ENCODE measurements at places on chromosomes 13 and 19.
A peak's percentile ranks its signal among the peaks of the same experiment; 100 is the strongest.

GRCh38 chr13:100363874-100364273 is 224.7 kb downstream of the GGACT start:
- DNase-seq, result no peak

DNA sequence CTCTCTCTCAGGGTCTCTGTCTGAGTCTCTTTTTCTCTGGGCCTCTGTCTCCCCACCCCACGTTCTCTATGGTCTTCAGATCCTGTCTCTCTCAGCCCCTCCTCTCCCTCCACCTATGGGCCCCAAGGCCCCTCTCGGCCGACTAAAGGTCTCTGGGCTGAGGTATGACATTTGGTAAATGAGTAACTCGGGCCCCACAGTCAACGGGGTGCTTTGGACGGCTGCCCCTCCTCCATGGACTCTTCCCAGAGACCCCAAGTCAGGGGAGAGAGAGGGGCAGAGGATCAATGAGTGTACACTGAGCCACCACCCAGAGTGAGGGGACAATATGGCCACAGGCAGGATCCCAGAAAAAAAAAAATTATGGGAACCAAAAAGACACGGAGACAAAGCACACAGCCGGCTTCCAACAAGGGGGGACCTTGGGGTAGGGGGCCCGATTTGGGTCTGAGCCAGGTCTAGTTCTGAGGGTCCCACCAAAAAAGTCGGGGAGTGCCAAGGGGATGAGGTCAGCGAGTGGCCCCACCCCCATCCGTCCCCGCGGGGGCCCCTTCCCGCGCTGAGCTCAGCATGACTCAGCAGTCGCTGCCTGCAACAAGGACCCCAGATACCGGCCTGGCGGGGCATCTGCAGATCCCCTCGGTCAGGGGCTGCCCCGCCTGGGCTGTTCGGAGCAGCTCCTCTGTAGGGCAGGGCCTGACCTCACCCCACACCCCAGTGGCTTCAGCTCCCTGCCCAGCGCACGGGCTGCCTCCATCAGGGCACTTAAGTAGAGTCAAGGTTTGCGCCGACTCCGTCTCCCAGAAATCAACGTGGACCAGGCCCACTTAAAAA is 1.5 kb upstream of the FTL start:
- peak; percentile 44 for DNase-seq

DNA sequence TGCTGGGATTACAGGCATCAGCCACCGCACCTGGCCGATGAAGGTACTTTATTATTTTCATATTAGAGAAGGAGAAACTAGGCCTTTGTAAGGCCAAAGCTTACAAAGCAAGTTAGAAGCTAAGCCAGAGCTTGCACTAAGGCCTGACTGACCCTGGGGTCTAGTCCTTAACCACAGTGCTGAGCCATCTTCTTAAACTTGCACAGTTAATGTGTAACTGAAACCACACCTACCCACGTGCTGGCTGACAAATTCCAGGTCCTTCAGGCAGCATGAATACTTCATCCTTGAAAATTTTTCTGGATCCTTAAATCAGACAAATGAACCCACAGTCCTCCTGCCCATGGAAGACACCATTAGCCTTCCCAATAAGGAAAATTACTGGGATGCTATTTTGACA is 880.6 kb downstream of the UQCRFS1 start:
- no peak for DNase-seq

DNA sequence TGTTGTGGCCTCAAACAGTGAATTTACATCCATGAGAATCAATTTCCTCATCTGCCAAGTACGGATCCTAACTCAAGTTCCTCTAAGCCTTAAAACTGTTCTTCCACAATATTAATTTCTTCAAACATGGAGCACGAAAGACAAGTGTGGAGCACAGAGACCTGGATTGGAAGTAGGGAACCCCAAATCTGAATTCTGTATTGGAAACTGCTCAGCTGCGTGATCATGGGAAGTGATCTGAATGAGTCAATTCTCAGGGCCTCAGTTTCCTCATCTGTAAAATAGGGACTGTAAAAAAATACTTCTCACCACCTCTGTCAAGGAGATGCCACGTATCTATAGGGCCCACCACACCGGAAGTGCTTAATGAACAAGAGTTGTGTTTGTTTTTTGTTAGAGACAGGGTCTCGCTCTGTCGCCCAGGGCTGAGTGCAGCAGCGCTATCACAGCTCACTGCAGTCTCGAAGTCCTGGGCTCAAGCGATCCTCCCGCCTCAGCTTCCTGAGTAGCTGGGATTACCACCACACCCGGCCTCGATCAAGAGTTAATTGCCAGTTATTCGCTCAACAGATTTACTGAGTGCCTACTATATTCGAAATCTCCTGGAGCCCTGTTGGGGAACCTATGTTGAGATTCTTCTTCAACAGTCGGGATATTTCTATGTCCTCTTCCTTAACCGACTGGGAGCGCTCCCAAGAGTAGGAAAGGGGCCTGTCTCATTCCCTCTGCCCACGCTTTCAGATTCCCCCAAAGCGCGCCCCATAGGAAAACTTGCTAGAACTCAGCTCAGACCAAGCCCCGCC is 1.6 kb downstream of the SERTAD3 start:
- DNase-seq, result no peak

DNA sequence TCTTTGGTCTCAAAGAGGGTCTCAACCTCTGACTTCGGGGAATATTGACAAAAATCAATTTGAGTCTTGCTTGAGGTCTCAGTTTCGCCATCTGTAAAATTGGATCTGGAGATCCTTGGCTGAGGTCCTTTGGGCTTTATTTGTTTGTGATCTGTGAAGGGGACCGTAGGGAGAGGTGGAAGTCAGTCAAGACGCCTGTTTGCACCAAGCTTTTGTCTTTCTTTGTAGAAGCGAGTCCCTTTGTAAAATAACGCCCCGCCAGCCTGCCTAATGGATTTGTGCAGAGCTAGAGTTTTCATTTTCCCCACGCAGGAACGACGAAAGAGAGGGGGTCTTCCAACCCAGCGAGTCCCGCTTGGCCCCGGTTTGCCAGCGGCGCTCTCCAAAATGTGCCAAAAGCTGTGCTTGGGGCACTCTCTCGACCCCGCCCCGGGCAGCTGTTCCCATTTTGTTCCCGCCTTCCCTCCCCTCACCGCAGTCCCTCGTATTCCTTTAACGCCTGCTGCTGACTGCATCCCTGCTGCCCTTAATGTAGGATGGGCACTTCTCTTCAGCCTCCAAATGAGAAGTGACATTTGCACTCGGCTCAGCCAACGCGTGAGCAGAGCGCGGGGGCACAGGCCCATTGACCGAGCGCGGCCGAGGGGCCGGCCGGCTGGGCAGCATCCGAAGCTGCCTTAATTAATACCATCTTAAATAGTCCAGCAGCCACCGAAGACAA is 13.0 kb downstream of the ZIC5 start:
- DNase-seq, result no peak

DNA sequence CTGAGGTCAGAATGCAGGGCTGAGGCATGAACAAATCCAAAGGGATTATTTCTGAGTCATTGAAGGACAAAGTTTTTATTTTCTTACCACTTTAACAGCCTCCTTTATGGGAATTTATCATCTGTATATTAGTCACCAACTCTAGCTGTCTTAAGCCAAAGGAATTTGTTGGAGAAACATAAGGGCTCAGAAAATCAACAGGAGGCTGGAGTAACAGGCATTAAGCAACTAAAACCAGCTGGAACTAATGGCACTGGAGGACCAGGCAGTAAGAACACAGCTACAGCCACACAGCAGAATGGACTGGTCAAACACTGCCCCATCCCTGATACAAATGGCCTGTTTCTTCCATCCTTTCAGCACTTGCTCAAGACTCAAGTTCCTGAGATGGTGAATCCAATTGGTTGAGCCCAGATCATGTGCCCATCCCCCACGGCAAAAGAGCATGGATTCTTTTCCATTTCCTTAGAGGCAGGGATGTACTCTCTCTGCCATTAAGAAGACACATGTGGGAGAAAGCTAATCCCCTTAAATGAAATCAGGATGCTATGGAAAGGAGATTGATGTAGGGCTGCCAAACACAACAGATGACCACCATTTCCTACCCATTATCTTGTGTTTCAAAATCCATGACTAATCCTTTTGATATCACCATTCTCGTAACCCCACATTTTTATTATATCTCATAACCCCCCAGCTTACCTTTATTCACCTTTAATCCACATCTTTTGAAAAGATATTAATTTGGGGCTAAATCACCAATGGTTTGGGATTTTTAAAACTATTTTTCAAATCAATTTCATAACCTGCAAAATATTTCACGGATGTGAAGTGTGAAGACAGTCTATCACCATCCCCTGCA is 157.0 kb upstream of the FNDC3A start:
- no peak for DNase-seq

DNA sequence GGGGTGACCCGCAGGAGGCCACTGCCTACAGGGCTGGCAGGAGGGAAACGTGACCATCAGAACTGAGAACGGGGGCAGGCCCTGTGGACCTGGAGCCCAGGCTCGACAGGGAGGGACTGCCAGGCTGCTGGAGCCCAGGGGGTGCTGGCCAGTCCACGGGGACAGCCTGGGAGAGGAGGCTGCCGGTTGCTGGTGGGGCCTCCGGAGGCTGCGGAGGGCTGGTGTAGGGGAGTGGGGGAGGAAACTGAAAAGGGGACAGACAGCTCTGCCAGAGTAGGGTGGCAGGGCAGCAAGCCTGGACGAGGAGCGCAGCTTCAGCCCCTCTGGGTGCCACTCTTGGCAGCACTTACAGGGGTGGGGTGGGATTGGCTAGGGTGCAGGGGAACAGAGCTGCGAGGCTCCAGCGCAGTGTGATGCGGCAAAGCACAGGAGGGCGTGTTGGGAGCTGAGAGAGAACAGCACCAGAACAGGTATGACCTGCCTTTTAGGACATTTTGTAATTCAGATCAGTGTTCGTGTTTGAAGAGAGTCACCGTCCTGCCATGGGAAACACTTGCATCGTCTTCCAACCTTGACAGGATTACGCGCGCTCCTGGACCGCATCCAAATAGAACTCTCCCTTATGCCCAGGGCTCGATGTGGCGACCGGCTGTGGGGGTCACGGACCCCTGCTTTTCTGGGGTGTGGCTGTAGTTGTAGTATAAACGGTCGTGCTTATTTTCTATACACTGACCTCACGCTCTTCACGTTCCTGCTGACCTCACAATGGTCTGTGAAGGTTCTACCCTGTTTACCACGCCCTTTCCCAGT is 19.9 kb upstream of the ARHGEF7 start:
- DNase-seq, result no peak

GRCh38 chr13:59547950-59548349 is 615.8 kb downstream of the DIAPH3 start:
- DNase-seq, result no peak

GRCh38 chr19:51263808-51264207 is 12.9 kb downstream of the SIGLECL1 start:
- DNase-seq, result peak; percentile 18

DNA sequence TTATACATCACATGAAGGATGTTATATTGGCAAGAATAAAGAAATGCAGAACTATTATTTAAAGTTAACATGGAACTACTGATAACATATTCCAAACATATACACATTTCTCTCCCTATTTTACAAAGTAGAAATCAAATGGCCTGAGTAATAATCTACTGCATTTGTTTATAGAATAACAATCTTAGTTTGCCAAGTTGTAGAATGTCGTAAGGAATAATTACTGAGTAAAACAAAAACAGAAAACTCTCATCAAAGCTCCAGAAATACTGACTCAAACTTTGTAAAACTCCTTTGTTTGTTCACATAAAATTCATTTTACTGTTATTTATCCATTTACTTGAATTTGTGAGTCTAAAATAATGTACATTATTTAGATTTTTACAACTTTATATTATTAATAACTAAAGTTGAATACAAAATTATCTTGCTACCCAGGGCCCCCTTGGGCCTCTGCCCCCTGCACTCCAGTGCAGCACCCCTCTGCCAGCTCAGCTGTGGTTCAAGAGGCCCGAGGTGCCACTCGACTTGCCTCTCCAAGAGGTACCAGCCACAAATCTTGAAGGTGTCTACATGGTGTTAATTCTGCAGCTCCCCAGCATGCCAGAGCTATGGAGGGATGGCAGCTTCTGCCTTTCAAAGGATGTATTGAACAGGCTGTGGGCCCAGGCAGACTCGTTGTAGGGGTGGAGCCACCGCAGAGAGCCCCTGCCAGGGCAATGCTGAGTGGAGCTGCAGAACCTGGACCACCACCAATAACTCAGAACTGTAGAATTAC is 2819.7 kb downstream of the PCDH9 start:
- no peak for DNase-seq

- no peak for DNase-seq
Observed at GRCh38 chr13:107233541-107233940, 665.6 kb upstream of the ARGLU1 start.

- no peak for DNase-seq
Observed at GRCh38 chr13:26179344-26179743, 42.8 kb downstream of the RNF6 start.

GRCh38 chr19:23999821-24000610 is 85.3 kb downstream of the ZNF726 start:
- DNase-seq, result no peak

DNA sequence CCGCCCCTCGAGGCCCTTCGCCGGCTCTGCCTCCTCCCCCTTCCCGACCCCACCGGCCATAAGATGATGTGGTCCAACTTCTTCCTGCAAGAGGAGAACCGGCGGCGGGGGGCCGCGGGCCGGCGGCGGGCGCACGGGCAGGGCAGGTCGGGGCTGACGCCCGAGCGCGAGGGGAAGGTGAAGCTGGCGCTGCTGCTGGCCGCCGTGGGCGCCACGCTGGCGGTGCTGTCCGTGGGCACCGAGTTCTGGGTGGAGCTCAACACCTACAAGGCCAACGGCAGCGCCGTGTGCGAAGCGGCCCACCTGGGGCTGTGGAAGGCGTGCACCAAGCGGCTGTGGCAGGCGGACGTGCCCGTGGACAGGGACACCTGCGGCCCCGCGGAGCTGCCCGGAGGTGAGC is 1.4 kb downstream of the CACNG6 start:
- no peak for DNase-seq

DNA sequence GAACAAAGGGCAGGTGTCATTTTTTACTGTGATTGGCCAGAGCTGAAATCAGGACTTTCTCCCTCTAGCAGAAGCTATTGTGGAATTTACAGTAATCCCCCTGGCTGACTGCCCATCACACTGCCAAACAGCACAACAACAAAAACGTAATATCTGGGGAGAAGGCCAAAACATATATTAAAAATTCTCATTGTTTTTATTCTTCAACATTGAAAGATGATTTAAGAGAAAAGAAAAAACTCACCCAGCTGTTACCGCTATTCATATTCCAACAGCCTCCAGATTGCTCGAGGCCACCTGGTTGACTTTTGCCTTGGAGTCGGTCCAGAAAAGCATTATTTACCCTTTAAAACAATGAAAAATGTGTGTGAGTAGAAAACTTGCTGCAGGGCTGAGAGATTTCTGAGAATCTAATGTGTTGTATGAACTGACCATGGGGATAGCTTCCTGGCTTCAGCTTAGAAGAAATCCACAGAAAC is 97.2 kb downstream of the EPSTI1 start:
- DNase-seq, result no peak

- DNase-seq, result no peak
Observed at GRCh38 chr13:79686441-79686840, 205.5 kb downstream of the NDFIP2 start.

GRCh38 chr19:31960474-31960873 is 384.9 kb upstream of the ZNF507 start:
- no peak for DNase-seq

DNA sequence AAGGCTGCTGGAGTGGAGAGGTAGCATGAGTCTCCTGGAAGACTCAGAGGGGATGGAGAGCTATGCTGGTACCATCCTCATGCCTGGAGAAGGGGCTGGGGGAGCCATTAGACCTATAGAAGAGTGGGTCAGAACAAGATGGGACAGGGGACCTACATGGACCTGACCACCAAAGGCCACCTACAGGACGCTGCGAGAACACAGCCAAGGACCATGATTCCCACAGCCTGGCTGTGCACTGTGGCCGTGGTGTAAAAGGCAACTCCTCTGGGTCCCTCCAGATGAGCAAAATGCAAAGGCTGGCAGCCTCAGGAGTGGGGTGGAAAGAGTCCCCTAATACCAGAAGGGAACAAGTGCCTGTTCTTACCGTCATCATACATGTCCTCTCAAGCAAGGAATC is 216.2 kb downstream of the SLC7A1 start:
- DNase-seq, result no peak

All from CD14-positive monocyte (primary cell).